ENCODE measurements at places on chromosomes 3 and 15. TPM values are rescaled to one million over a fixed set of nuclear protein-coding genes. Genes with fewer than 3 reads are reported as not detected.

DNA sequence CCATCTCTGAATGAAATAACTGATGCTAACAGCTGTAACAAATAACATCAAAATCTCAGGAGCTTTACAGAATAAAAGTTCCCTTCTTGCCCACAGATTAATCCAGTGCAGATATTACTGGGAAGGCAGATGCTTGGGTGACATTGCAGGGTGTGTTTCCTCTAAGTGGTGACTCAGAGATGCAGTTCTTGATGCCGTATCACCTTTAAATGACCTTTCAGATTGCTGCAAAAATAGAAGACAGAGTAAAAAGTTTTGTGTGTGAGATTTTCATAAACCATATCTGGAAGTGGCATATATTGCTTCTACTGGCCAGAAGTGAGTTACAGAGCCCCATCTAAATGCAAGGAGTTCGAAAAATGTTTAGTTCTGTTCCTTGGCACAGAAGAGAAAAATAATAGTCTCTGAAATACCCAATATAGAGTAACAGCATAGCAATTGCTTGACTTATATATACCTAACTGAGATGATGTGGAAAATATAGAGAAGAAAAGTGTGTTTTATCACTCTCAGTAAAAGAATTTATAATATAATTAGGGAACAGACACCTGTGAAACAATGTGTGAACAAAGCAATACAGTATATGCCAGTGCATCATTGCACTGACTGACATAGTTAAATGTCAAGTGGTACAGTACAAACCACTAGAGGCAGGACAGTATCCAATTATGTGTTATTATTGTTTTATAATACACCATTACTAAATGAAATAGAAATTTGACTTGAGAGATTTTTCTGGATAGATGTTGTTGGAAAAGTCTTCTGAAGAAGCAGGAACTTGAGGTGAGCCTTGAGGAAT is 430.7 kb upstream of the CBLB start:
- H3K36me3 ChIP-seq, result no peaks in the 10 kb centered on the region
- no peak overlapping the region for H3K27ac ChIP-seq
- no peak for DNase-seq
- H3K27me3 ChIP-seq, result no peaks in the 10 kb centered on the region
- no peak overlapping the region for H3K4me3 ChIP-seq

GRCh38 chr15:63420333-63420747 is 38.7 kb upstream of the CA12 start:
- H3K4me1 ChIP-seq, result no peaks in the 10 kb centered on the region
- H3K27ac ChIP-seq, result no peak overlapping the region
- H3K36me3 ChIP-seq, result no peaks in the 10 kb centered on the region
- no peak overlapping the region for H3K4me3 ChIP-seq

DNA sequence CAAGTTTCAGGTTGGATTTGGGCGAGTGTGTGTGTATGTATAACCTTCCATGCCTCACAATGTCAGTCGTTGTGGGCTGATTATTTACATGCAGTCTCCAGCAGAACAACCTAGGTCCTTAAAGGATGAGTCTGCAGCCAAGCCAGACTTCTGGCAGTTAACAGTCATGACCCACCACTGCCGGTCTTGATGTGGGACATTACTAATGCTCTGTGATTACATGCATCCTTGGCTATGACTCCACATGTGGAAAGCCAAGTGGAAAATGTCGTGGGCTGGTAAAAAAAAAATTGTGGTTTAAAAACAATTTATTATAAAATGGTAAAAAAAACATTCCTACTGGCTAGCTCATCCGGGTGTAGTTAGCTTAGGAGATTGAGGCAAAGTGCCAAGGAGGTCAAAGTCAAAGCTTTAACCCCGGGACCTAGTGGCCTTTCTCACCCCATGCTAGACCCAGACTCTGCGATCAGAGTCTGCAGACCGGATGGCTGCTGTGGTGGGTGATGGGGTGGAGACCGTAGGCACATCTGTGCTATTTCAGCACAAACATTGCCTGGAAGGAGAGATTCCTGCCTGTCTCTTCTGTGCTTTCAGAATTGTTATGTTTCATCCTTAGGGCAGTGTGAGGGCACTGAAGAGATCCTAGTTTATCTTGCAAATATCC is 6.8 kb downstream of the RARRES1 start:
- no peak overlapping the region for H3K4me3 ChIP-seq
- H3K4me1 ChIP-seq, result no peaks in the 10 kb centered on the region
- H3K36me3 ChIP-seq, result no peaks in the 10 kb centered on the region
- peak; percentile 41 for DNase-seq
- H3K27me3 ChIP-seq, result no peaks in the 10 kb centered on the region

- no peak overlapping the region for H3K4me3 ChIP-seq
- peak overlapping the region; percentile 79 for H3K27ac ChIP-seq
- H3K4me1 ChIP-seq, result no peaks in the 10 kb centered on the region
- DNase-seq, result no peak
- no peaks in the 10 kb centered on the region for H3K36me3 ChIP-seq
Measured at GRCh38 chr3:171284308-171285075, 175.7 kb downstream of the TNIK start.

DNA sequence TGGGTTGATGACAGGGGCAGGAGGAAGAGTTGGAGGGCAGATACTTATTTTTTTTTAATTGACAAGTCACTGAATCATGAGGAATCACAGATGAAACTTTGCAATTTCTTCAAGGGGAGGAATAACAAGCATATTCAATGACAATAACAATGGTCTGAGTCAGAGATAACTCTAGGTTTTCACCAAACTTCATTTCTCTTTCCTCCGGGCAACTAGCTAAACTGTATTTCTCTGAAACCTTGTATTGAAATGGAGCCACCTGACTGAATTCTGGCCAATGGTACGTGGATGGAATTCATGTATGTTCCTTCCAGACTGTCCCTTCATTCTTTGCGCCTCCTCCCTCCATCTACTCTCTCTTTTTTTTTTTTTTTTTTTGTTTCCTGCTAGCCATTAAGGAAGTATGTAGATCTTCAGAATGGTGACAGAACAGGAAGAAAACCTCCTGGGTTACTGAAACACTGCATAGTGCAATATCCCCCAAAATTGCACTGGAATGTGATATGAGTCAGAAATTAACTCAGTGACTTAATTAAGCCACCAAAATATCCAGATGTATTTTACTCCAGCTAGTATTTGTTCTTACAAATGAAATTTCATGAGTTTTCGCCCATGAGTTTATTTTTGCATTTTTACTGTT is 495.4 kb downstream of the OTOL1 start:
- no peak overlapping the region for H3K4me3 ChIP-seq
- no peaks in the 10 kb centered on the region for H3K27me3 ChIP-seq
- no peaks in the 10 kb centered on the region for H3K36me3 ChIP-seq
- no peak for DNase-seq
- H3K27ac ChIP-seq, result no peak overlapping the region

DNA sequence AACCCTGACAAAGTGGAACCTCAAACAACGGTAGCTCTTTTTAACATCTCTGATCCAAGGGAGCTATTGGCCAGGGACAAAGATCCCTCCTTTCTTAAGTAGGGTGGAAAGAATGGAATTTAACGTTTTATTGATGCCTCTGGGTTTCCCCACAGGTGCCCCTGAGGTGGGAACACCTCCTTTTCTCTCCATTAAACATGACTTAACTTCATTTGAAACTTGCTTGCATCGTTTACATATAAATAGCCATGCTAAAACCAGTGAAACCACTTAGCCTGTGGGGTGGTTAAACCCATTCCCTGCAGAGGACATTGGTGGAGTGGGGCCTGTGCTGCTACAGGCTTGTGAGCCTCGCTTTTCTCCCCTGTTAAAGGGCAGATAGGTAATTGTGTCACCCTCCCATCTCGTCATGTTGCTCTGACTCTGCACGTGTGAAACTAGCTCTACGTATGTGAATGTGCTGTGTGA is 9.7 kb downstream of the CGNL1 start:
- H3K4me3 ChIP-seq, result no peak overlapping the region
- H3K27me3 ChIP-seq, result no peaks in the 10 kb centered on the region
- no peak for DNase-seq
- H3K36me3 ChIP-seq, result no peaks in the 10 kb centered on the region

- H3K27ac ChIP-seq, result no peak overlapping the region
- no peaks in the 10 kb centered on the region for H3K36me3 ChIP-seq
Measured at GRCh38 chr3:187522890-187523289, 147.3 kb downstream of the SST start.

DNA sequence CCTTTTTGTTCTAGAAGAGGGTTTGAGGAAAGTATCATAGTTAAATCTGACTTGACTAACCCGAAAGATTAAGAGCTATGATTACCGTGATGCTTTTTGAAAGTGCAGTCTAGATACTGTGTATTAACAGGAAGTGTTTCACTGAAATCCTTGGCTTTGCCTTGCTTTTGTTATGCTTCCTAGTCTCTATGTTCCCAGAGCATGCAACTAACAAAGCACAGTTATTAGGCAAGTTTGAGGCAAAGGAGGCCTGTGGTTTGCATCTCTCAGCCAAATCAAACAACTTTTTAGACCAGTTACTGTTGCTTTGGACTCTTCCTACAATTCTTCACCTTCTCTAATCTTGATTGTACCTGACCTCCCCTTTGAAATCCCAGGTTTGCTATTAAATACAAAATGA is 3.9 kb downstream of the LXN start:
- H3K27ac ChIP-seq, result peak overlapping the region; percentile 49
- peaks cover 4% of the 10 kb centered on the region for H3K36me3 ChIP-seq
- H3K4me1 ChIP-seq, result no peaks in the 10 kb centered on the region
- no peak for DNase-seq
- H3K27me3 ChIP-seq, result no peaks in the 10 kb centered on the region

The TOPAZ1 gene
- total RNA-seq, result not detected

- no peak overlapping the region for H3K4me3 ChIP-seq
- no peak for DNase-seq
- peak overlapping the region; percentile 51 for H3K27ac ChIP-seq
- no peaks in the 10 kb centered on the region for H3K27me3 ChIP-seq
- H3K36me3 ChIP-seq, result peaks cover 6% of the 10 kb centered on the region
Measured at GRCh38 chr3:14118400-14119381, 6.0 kb downstream of the CHCHD4 start.

- H3K27me3 ChIP-seq, result no peaks in the 10 kb centered on the region
- H3K36me3 ChIP-seq, result no peaks in the 10 kb centered on the region
- H3K27ac ChIP-seq, result no peak overlapping the region
- no peak overlapping the region for H3K4me3 ChIP-seq
Measured at GRCh38 chr3:197082871-197083270, 53.3 kb upstream of the MELTF start.

GRCh38 chr3:135079095-135079494 is 284.0 kb downstream of the EPHB1 start:
- no peak overlapping the region for H3K27ac ChIP-seq
- no peaks in the 10 kb centered on the region for H3K36me3 ChIP-seq
- no peaks in the 10 kb centered on the region for H3K4me1 ChIP-seq
- DNase-seq, result no peak
- no peak overlapping the region for H3K4me3 ChIP-seq

DNA sequence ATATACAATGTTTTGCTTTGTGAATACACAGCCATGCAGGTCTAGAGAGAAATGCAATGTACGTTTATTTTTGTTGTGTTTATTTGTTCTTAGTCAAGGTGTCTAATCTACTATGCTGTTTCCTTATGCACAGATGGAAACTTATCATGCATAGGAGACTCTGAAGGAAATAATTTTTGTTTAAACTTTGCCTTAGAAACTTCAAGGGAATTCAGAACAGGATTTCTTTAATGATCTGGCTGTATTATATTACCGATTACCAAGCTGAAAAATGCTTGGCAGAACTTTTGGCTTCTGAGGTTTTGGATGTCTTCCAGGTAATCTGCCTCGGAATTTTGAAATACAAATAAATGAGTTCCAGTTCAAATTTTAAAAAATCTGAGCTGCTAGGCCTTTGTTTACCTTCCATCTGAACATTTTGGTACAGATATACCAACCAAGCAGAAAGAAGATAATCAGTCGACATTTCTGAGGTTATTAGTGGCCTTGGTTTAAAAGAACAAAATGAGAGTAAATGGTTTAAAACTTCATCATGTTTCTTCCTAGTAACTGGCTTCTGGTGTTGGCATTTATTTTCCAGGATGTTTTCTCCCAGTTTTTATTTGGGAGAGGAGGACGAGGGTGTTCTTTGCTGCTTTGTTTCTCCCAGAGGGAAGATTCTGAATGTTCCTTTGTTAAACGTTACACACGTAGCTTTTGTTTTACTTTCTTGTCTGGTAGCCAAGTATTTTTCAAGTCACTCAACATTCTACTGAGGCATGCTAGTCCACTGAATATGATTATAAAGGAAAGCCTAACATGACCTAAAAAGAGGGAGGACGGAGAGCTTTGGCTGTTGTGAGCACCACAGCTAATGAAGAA is 421.8 kb upstream of the TBL1XR1 start:
- H3K36me3 ChIP-seq, result no peaks in the 10 kb centered on the region
- H3K4me3 ChIP-seq, result no peak overlapping the region
- peak overlapping the region; percentile 85 for H3K27ac ChIP-seq

The EHD4 gene
- 30.5 TPM for total RNA-seq

DNA sequence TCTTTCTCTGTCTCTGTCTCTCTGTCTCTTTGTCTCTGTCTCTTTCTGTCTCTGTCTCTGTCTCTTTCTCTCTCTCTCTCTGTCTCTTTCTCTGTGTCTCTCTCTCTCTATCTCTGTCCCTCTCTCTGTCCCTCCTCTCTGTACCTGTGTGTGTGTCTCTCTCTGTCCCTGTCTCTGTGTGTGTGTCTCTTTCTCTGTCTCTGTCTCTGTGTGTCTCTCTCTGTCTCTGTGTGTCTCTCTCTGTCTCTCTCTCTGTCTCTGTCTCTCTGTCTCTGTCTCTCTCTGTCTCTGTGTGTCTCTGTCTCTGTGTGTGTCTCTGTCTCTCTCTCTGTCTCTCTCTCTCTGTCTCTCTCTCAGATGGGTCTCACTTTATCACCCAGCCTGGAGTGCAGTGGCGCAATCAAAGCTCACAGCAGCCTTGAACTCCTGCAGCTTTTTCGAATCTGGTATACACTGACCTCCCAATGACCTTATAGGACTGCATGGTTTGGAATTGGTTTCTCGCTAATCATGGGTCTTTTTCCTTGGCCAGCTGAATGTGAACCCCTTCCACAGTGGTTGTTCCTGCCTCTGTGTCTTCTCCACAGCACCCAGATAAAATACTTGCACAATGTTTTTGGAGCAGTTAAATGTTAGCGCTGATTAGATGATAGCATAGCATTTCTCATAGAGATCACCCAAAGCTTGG is 102.6 kb upstream of the KLHL25 start:
- no peaks in the 10 kb centered on the region for H3K36me3 ChIP-seq
- H3K4me3 ChIP-seq, result no peak overlapping the region
- H3K27me3 ChIP-seq, result no peaks in the 10 kb centered on the region
- H3K4me1 ChIP-seq, result no peaks in the 10 kb centered on the region

- no peaks in the 10 kb centered on the region for H3K36me3 ChIP-seq
- H3K4me1 ChIP-seq, result no peaks in the 10 kb centered on the region
- no peak overlapping the region for H3K27ac ChIP-seq
- no peaks in the 10 kb centered on the region for H3K27me3 ChIP-seq
Measured at GRCh38 chr3:65128346-65128745, 440.5 kb upstream of the ADAMTS9 start.

- H3K4me1 ChIP-seq, result no peaks in the 10 kb centered on the region
- H3K4me3 ChIP-seq, result no peak overlapping the region
- H3K27me3 ChIP-seq, result no peaks in the 10 kb centered on the region
- H3K36me3 ChIP-seq, result no peaks in the 10 kb centered on the region
- no peak overlapping the region for H3K27ac ChIP-seq
Measured at GRCh38 chr3:196506687-196507086, 3.1 kb upstream of the RNF168 start.
